ENCODE measurements at places on chromosomes 3 and 15.
A peak's percentile ranks its signal among the peaks of the same experiment; 100 is the strongest.

DNA sequence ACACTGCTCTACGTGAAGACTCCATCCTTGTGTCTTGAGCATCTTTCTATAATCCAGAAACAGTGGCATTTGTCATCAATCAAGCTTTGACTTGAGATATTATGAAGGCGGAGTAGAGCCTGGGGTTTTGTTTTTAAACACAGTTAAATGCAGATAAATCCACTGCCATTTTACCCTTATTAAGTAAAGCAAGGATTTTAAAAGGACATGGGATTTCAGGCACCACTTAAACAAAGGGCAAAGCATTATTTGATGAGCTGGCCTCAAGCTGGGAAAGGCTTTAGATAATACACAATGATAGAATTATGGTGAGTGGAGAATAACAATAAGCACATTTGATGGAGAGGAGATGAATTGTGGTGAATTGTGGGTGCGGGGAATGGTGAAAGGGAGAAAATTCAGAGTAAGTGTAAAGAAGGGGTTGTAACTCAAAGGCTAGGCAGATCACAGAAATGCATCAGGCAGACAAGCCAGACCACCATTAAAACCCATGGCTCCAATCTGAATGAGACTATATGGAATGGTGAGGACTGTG is 54.9 kb upstream of the GLCE start:
- DNase-seq = no peak

DNA sequence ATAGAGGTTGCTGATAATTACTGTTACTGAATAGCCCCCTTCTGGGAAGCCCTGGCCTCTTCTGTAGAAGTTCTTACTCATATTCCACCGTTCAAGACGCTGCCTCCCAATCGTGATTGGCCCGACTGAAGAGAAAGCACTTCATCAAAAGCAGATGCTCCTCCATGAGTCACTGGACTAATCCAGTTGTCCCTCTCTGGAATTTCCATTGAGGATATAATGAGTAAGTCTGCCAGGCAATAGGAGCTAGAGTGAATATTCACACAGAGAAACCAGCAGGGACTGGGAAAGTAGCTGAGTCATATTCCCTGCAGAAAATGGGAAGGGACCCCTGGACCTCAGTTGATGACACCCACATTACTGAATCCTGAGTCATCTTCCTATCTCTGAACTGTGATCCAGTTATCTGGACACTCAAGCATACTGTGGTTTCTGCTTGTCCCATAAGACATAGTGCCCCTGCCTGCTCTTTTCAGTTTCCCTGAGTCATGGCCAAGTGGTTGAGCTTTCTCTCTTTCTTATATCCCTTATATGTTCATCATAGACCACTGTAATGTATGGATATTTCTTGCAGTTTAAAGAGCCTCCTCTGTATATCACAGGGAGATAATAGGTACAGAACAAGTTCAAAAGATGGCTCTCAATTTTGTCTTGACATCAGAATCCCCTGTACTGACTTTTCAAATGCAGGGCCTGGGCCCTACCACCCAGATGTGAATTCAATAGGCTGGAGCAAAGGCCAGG is 151.2 kb upstream of the CDIN1 start:
- no peak for DNase-seq

GRCh38 chr3:61541694-61542093 is 19.7 kb upstream of the PTPRG start:
- DNase-seq = no peak

GRCh38 chr3:26104851-26105251 is 315.0 kb downstream of the OXSM start:
- DNase-seq = no peak

- peak; percentile 31 for DNase-seq
Observed at GRCh38 chr15:42549741-42550392, 1.2 kb downstream of the HAUS2 start.

DNA sequence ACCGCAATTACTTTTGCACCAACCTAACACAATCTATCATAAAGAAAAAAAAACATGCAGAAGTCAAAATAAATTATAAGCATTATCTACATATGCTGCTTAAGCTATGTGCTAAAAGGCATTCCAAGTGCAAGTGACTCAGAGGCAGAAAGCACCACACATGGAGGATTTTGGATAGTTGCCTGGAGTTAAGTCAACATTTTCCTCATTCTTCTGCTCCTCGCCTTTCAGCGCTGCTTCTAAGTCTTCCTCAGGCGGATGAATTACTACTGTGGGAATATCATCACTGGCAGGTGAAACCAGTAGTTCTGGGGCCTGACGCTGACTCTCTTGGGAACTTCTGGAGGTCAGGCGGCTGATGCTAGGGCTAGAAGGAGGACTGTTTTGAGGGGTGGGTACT is 53.1 kb downstream of the SLC4A7 start:
- no peak for DNase-seq

- no peak for DNase-seq
Observed at GRCh38 chr3:171831936-171832335, 11.2 kb upstream of the TMEM212 start.

GRCh38 chr3:69542089-69542804 is 156.4 kb upstream of the FRMD4B start:
- peak; percentile 71 for DNase-seq

DNA sequence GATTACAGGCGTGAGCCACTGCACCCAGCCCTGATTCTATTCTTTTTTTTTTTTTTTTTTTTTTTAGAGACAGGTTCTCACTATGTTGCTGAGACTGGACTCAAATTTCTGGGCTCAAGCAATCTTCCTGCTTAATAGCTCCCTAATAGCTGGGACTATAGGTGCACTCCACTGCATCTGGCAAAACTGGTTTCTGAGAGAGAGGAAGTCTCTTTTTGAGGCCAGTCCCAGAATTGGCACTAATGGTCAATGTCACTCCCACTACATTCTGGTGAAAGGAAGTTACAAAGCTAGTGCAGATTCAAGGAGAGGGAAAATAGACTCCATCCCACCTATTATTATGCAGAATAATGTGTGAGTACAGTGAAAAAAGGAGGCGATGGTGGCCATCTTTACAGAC is 5.8 kb upstream of the TGFBR2 start:
- no peak for DNase-seq

DNA sequence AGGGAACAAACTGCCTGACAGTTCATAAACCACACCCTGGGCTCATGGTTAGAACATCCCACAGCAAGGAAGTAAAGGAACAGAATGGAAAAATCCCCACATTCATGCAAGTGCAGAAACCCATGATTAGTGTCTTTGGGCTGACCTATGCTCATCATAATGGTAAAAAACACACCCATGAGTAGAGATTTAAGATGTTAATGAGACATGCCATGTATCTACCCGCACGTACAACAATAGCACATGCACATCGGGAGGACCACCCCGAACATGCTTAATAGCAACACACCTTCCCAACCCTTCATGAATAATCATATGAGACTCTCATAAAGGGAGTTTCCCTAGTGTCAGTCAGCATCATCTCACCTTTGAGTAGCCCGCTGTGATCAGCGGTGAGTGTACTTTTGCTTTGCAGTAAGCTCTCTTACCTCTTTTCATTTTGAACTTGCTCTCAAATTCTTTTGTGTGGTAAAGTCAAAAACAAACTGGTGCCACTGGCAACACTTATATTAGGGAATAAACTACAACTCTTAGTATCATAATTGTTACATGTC is 23.2 kb downstream of the ZBED2 start:
- no peak for DNase-seq

DNA sequence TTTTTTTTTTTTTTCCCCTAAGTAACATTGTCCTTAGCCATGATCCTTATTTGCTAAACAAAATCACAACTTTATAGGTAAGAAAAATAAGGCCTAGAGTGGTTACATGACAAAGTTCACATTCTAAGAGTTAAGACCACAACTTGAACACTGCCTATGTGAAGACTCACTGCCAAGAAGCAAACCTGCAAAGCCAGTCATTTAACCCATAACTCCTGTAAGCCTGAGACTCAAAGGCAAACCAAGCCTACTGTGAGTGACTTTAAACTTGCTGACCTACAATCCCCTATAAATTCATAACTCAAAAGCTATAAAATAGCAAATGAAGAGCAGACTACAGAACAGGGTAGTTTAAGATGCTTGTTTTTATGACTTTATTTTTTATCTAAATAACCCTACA is 12.9 kb upstream of the ANKRD28 start:
- DNase-seq = no peak

DNA sequence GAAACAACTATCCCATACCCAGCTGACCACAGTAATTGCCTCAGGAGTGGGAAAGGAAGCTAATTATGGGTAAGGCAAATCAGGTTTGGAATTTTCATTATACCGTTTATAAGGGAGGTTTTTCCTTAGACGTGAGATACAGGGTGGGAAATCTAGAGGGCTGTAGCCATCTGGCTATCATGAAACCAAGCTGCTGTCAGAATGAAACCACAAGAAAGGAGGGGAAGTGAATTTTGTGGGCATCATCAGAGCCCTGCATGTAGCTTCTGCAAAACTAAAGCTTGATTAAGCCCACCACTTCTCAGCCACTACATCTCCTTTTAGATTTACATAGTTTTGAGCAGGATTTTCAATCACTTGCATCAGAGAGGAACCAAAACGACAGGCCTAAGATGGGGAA is 893.5 kb downstream of the TUSC7 start:
- peak; percentile 76 for DNase-seq

- DNase-seq = no peak
Observed at GRCh38 chr3:37661615-37662306, 199.9 kb upstream of the CTDSPL start.

DNA sequence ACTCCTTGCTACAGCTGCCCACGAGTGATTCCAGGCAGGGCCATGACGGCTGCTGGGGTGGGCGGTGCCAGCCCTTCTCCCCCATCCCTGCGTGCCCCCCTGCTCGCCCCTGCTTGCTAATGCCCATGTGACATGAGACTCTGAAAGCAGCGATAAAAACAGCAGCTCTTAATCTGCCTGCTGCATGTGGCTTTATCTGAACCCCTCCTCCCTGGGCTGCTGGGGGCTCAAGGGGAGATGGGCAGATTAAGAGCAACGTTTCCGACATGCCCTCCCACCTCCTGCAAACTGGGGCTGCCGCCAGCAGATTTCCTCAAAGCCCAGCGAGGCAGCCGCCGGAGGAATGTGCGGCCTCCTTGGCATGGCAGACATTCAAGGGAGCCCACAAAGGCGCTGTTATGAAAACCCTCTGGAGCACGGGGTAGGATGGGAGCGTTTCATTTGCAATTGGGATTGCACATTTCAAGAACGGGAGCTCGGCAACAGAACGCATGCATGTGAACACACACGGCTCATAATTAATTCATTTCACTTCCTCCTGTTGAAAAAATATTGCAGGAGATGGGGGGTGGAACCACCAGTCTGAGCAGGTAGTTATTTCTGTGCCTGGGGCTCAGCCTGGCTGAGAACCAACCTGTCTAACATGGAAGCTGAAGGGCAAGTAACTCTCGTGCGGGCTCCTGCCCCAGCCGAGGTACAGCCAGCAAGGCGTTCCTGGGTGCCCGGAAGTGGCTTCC is 504.2 kb upstream of the PROK2 start:
- peak; percentile 48 for DNase-seq

DNA sequence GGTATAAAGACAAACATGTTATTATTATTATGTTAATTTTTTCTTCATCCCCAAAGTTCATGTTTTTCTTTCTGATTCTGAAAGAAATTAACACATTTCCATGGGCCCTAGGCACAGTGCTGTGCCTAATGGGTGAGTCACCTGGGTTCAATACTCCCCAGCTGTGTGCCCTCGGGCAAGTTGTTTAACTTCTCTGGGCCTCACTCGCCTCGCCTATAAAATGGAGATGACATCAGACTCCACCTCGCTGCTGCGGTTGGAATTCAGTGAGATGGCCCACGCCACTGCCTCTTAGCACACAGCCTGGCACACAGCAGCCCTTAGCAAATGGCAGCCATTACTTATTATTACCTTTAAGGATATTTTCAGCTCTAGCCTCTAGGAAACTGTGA is 22.6 kb downstream of the DNASE1L3 start:
- no peak for DNase-seq

DNA sequence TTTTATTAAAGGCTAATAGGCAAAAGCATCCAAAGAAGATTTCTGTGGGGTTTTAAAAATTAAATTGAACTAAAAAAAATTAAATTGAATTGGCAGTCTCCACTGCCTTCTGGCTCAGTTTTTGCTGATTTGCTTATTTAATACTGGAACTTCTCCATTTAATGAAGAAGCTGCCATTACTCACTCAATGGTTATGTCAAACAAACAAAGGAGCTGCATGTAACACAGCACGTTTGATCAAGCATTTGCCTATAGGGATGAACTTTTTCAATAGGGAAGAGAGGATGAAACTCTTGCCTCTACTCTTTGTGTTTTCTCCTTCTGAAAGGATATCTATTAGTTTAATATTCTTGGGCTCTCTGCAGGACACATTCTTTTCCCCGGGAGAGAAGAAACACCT is 4.8 kb upstream of the HCLS1 start:
- peak; percentile 55 for DNase-seq

DNA sequence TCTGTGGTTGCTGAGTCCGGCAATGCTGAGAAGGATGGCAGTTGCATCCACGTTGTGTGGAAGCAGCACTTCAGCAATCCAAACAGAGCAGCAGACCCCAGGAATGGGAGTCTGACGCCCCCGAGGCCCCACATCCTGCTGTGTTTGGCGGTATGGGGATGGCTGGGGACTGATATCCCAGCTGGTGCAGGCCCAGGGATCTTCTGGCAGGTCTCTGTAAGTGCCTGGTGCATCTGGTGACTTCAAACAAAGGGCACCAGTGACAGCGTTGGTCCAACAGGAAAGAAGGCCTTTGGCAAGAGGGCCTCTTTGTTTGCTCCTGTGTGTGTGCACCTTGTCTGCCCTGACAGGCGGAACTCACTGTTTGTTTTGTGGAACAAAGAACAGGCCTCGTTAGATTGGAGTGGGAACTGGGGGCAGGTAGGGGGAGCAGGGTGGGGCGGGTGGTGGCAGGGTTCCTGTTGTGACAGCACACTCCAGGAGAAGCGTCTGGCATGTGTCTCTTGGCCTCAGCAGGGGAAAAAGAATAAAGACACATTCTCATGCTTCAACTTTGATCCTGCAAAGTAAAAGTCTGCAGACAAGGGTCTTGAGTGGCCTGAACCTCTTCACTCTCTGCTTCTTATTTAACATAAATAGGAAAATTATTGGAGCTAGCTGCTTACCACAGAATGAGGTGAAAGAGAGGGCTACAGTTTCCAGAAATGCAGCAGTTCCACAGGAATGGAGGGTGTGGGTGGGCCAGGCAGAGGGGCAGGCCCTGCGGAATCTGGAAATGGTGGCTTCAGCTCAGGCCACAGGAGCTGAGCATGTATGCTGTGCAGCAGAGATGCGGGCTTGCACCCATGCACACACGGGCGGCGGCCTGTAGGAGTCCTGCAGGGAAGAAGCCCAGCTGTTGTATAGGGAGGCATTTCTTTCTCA is 94.5 kb upstream of the MYZAP start:
- no peak for DNase-seq

DNA sequence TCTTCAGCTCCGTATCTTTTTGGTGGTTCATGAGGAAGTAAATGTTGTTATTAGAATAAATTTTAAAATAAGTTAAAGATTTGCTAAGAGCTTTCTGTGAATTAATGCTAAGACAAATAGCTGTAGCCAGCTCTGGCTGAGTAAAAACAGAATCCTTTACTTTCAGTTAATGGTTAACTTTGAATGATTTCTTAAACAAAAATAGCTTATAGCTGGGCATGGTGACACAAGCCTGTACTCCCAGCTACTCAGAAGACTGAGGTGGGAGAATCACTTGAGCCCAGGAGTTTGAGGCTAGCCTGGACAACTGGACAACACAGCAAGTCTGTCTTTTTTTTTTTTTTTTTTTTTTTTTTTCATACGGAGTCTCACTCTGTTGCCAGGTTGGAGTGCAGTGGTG is 25.0 kb downstream of the TCAIM start:
- DNase-seq = no peak
